NCI-H1436 (cell line): ENCODE measurements at places on chromosomes 3 and 15.

GRCh38 chr3:90062016-90062415, 954.6 kb downstream of the EPHA3 start:
- DNase-seq = no peak

DNA sequence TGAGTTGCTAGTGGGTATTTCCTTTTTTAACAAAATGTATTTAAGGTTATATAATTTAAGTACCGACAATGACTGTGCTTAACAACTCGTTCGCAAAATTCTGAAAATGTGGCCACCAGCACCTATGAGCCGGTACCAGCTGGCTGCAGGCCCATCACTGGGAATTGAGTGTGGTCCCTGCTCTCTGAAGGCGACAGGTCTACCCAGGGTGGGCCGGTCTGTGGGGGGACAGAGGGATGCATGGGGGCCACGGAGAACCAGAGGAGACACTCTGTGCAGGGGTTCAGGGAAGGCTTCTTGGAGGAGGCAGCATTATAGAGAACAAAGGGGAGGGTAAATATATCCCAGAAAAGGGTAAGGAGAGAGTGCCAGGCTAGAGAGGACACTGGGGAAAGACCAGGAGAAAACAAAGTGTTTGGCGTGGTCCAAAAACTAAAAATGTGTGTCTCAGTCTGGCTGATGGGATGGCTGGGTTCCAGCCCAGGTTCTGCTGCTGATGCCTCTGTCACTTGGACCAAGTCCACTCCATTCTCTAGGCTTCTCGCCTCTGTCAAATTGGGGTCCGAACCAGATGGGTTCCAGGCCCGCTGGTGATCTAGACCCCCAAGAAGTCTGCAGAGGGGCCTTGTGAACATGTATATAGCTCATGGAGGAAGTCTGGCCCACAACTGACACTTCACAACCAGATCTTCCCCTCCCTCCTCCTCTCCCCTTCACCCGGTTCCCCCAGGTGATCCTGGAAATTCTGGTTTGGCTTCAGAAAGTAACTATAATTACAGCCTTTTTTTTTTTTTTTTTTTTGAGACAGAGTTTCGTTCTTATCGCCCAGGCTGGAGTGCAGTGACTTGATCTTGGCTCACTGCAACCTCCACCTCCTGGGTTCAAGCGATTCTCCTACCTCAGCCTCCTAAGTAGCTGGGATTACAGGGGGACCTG, 10.7 kb upstream of the CYP11A1 start:
- no peak for DNase-seq

GRCh38 chr15:29621616-29622015, 200.7 kb downstream of the TJP1 start:
- no peak for DNase-seq

DNA sequence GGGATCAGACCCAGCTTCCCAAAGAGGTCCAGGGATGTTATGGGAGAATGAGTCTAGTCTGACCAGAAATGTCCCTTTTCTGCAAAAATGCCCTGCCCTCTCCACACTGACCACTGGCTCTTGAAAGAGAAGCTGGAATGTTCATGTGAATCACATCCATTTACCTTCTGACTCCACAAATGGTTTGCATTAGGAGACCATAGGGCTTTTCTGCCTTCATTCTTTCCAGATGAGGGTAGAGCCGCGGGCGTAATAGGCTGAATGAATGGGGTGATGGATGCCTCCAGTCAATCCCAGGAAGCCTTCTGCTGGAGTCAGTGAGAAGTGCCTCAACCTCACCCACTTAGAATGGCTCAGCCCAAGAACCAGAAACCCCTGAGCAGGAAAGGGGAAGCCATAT, 47.2 kb upstream of the IREB2 start:
- DNase-seq = no peak

- peak; percentile 6 for DNase-seq
These were observed 35.2 kb downstream of the SLC6A20 start for GRCh38 chr3:45760878-45761711.
